ENCODE measurements at places on chromosomes 1 and 21.

DNA sequence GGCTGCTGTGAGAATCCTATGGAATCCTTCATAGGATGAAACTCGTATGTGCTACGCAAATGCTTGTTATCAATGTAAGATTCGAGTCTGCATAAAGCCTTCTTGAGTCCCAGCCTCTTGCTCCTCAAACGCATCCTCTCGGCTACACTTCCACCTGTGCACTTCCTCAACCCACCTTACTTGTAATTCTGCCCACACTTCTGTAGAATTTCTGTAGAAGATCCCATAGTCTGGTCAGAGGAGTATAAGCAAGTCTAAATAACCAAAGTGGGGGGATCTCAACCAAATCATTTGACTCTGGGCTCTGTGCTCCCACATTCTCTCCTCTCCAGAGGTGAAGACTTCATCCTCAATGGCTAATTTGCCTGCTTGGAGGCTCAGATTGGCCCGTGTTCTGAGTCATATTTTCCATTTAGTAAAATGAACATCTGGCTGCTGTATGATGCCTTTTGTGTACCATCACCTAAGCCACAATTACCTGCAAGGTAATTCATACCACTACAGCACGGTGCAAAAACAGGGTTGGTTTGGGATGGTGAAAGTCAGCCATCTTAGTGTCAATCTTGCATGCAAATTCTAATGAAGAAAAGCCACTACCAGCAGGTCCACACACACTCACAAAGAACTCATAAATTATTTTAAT, 63.2 kb downstream of the ITPKB start:
- no peak for DNase-seq

DNA sequence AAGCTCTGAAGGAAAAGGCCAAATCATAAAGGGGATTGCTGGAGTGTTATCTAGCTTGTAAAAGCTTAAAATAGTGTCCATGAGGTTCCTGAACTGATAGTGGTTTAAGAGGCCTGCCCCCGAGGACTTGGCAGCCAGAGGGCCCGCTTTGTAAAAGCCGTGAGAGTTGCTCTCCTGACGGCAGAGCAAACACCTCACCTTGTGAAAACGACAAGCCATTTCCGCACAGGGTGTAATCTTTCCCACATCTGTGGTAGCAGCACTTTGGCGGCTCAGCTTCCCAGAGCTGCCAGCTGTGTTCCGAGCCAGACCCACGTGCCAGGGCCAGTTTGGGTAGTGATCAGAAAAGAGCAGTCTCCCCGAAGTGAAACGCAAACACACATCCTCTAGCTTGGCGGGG, 37.0 kb downstream of the SERBP1 start:
- DNase-seq = no peak

- DNase-seq = no peak
Observed at GRCh38 chr1:229714964-229715603, 89.0 kb downstream of the URB2 start.

- DNase-seq = no peak
Observed at GRCh38 chr1:77416692-77417450, 135.1 kb downstream of the AK5 start.

- no peak for DNase-seq
Observed at GRCh38 chr1:151479462-151479861, 20.2 kb upstream of the POGZ start.

GRCh38 chr1:4665456-4665855, 11.0 kb downstream of the AJAP1 start:
- no peak for DNase-seq

DNA sequence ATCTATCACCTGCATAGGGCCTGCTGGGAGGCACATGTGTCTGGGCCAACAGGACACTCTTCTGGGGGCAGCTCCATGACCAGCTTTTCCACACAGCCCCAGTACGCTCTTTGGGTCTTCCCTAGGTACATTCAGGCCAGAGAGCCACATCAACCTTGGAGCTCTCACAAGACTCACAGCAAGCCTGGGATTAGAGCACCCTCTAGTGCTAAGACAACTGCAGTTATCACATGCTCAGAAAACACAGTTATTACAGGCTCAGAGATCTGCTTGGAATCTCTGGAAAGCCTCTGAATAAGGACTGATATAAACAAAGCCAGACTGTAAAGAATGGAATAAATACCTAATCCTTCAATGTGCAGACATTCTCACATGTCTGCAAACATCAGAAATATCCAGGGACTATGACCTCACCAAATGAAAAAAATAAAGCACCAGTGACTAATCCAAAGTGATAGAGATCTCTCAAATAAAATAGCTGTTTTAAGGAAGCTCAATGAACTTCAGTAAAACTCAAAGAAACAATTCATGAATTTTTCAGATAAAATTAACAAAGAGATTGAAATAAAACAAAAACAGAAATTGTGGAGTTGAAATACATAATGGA, 563.9 kb upstream of the NR5A2 start:
- DNase-seq = no peak

DNA sequence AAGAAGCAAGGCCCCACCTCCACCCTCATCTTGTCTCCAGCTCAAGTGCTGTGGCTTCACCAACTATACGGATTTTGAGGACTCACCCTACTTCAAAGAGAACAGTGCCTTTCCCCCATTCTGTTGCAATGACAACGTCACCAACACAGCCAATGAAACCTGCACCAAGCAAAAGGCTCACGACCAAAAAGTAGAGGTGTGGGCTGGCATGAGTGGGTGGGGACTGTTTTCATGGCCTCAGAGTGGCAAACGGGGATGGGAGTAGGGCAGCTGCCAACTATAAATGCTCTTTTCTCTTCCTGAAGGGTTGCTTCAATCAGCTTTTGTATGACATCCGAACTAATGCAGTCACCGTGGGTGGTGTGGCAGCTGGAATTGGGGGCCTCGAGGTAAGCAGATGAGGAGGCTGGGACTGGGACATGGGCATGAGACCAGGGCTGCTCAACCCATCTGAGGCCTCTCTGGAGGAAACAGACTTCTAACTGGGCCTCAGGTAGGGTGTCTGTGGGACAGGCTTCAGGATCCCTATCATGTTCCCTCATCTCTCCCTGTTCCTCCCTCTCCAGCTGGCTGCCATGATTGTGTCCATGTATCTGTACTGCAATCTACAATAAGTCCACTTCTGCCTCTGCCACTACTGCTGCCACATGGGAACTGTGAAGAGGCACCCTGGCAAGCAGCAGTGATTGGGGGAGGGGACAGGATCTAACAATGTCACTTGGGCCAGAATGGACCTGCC, 8.8 kb upstream of the P3R3URF start:
- DNase-seq = peak; percentile 19

DNA sequence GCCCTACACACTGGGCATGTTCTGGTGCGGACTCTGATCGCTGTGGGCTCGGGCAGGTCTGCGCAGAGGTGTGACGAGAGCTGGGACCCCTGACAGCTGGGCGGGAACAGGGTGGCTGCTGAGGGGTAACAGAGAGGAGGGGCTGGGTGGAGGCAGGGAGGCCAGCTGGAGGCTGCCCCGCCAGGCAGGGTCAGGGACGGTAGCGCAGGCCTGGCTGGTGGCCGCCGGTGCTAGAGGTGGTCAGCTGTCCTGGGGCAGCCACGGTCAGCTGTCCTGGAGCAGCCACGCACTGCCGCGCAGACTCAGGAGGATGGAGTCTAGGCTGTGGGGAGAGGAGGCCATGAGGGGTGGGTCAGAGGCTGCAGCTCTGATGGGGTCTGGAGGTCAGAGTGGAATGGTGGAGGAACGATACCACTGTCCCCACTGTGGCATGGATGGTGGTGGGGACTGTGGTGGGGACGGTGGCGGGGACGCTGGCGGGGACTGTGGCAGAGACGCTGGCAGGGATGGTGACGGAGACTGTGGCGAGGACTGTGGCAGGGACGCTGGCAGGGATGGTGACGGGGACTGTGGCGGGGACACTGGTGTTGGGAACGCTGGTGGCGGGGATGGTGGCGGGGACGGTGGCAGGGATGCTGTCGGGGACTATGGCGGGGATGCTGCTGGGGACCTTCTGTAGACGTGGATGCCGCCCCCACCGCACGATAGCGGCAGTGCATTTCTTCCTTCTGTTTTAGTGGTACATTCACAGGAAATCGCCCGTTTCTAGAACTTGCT, 21.3 kb upstream of the LRRC3 start:
- DNase-seq = no peak
